Heart right ventricle (tissue), 16 donors: ENCODE measurements at places on chromosomes 7 and 10. TPM values are rescaled to one million over a fixed set of nuclear protein-coding genes. Genes with fewer than 3 reads are reported as not detected.
A peak's percentile ranks its signal among the peaks of the same experiment; 100 is the strongest.

DNA sequence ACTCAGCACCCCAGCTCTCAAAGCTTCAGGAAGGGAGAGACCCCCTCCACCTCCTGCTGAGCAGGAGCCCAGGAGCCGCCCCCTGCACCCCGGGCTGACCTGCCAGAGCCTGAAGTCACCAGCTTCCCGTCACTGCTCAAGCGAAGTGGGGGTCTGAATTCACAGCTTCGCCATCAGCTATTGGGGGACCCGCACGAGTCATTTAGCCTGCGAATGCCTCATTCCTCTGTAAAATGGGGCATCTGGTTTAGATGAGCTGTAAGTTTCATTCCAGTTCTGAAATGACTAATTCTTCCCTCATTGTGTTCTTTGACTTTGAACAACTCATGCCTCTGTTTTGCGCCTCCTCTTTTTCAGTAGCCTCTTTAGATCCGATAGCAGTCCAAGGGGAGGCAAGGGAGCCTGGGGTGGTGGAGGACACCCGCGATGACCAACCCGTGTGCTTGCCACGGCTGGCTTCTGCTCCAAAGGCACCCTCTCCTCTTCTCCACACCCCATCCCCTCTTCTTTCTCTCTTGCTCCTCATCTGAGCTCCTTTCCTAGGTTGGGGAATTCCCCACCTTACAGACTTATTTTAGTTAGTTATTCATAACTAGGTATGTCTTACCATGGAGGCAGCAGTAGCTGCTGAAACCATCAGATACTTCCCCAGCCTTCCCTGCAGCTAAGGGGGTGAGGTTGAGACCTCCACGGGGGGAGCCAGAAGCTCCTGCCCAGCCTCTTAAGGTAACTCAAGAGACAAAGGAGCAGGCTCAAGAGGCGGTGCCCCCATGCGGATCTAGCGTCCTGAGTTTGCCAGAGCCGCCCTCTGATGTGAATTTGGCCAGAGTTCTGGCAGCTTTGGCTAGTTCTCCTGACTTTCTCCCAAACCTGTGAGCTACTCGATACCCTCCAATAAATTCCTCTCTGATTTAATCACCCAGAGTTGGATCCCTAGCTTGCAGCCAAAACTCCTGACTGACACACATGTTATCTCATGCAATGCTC is 47.7 kb downstream of the RBM17 start:
- peaks cover 36% of the 10 kb centered on the region for H3K27me3 ChIP-seq
- no peak overlapping the region for H3K4me3 ChIP-seq
- no peaks in the 10 kb centered on the region for H3K4me1 ChIP-seq
- H3K36me3 ChIP-seq = no peaks in the 10 kb centered on the region
- no peak for DNase-seq

DNA sequence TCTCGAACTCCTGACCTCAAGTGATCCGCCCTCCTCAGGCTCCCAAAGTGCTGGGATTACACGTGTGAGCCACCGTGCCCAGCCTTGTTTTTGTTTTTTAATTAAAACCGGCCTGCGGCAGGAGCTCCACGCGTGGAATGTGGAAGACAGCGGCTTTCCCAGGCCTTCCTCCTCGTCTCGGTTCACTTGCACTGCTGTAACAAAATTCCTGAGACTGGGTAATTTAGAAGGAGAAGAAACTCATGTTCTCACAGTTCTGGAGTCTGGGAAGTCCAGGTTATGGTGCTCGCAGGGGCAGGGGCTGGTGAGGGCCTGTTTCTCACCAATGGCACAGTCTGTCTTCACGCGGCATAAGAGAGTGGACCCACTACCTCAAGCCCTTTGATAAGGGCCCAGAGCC is 14.4 kb upstream of the CRYGN start:
- no peaks in the 10 kb centered on the region for H3K36me3 ChIP-seq
- no peak for DNase-seq

GRCh38 chr7:1093916-1094508 is 6.1 kb downstream of the GPER1 start:
- H3K27ac ChIP-seq = no peak overlapping the region
- peaks cover 8% of the 10 kb centered on the region for H3K36me3 ChIP-seq
- H3K4me1 ChIP-seq = peaks cover 12% of the 10 kb centered on the region
- no peak for DNase-seq

- no peaks in the 10 kb centered on the region for H3K36me3 ChIP-seq
- H3K27me3 ChIP-seq = no peaks in the 10 kb centered on the region
- H3K27ac ChIP-seq = no peak overlapping the region
Measured at GRCh38 chr10:27355918-27356573, 115.4 kb upstream of the ACBD5 start.

DNA sequence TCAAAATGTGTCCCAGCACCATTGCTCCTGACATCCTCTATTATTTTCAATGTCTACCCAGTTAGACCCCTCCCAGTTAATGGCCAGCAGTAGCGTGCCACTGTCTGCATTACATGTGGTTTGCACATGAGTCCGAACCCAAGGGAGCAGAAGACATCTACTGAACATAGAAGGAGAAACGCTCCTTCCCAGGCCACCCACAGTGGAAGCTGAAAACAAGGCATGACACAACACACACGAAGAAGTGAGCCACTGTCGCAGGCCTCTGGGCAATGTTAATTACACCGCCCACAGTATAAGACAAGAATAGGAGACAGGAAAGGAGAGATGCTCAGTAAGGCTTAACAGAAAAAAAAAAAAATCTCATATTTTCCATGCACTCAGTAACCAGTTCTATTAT is 50.5 kb downstream of the MKX start:
- DNase-seq = no peak
- no peaks in the 10 kb centered on the region for H3K4me1 ChIP-seq
- H3K27ac ChIP-seq = no peak overlapping the region
- H3K36me3 ChIP-seq = no peaks in the 10 kb centered on the region
- no peak overlapping the region for H3K4me3 ChIP-seq

DNA sequence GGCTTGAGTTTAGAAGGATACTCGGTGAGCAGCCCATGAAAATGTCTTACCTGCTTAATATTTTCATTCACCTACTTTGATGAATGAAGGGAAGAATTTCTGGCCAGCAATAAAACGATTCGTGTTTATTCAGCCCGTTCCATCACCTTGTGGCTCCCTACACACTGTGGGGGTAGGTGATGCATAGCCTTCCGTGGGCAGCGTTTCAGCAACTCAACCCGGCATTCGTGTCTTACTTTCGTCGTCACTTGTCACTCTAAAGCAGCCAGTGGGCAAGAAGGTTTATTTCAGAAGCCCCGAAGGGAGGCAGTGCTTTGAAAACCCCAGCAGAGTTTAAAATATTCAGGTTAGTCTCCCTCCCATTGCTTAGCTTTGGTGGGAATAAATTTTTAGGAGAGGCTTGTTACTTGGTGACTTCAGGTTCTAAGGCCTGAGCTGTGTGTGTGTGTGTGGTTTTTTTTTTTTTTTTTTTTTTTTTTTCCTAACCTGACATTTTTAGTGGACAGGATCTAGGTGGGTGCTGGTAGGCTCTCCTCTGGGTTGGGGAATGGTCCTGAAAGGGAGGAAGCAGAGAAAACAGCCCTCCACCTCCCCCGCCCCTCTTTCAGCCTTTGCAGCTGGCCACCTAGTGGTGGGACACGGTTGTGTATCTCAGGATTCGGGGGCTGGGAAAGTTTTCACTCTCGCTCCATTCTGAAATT is 1.8 kb downstream of the GRK5 start:
- peak; percentile 84 for DNase-seq
- peak overlapping the region; percentile 99 for H3K27ac ChIP-seq
- H3K27me3 ChIP-seq = no peaks in the 10 kb centered on the region
- H3K4me3 ChIP-seq = peak overlapping the region; percentile 96
- H3K4me1 ChIP-seq = peaks cover 71% of the 10 kb centered on the region
- peaks cover 12% of the 10 kb centered on the region for H3K36me3 ChIP-seq

The HOXA5 gene
- not detected for total RNA-seq
